ENCODE measurements at places on chromosomes 1 and 21.

DNA sequence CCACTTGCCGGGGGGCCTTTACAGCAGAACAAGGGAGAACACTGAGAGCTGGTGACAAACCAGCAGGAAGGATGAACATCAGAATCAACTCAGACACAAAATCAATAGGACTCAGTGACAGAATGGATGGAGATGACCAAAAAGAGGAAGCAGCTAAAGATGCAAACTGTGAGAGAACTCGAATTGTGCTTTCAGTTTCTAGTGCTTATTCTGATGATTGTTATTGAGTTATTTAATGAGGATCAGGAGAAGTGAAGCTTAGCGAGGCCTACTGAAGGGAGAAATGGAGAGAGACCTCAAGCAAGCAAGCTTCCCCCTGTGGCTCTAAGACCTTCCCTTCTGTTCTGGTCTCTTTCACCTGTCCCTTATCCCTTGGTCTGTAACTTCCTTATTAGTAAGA is 30.3 kb upstream of the TMEM125 start:
- DNase-seq: no peak

GRCh38 chr1:192943522-192943921 is 115.6 kb downstream of the UCHL5 start:
- no peak for DNase-seq

- no peak for DNase-seq
Observed at GRCh38 chr1:100394285-100394684, 42.0 kb downstream of the CDC14A start.

DNA sequence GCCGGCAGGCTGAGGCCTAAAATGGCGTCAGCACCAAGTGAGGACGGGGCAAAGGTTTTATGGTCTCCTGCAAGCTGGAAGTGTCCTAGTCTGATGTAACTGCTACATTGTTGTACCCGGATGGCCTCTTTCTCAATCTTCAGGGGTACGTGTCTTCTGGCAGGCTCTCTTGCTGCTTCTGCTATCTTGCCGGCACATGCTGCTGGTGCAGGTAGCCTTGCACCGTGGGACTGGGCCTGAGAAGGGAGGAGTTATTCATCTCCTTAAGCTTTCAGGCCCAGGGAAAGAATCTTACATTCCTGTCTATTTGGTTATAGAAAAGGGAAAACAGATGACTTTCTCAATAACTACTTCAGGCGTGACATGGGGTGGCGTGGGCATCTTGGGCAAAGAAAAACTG is 72.2 kb downstream of the ZNF678 start:
- no peak for DNase-seq

GRCh38 chr1:18211764-18212163 is 104.2 kb downstream of the IGSF21 start:
- DNase-seq: no peak

DNA sequence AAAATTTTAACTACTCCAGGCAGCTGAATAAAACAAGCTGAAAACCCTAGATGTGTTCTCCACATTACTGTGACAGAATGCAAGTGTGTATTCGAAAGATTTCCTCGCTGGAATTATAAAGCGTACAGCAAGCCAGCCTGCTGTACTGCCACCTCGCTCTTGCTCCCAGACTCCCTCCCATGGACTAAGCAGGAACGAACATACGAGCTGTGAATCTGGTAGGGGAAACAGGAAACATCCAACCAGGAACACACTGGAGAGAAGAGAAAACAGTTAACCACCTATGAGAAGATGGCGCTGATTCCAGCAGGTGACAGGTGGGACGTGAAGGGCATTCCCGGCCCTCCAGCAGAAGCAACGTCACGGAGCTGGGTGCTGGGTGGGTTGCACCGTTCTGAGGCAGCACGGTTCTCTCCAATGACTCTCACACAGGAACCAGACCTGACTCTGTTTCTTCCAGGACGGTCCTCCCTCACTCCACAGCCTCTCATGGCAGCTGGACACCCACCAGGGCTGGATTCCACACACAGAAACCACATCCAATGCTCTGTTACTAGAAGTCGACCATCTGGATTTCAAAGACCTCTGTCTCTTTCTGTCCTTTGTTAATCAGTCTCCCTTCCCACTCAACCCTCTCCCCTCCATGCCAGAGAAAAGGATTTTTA is 219.2 kb downstream of the RERE start:
- DNase-seq: peak; percentile 93

- DNase-seq: no peak
Observed at GRCh38 chr1:10947181-10947580, 65.3 kb upstream of the TARDBP start.

DNA sequence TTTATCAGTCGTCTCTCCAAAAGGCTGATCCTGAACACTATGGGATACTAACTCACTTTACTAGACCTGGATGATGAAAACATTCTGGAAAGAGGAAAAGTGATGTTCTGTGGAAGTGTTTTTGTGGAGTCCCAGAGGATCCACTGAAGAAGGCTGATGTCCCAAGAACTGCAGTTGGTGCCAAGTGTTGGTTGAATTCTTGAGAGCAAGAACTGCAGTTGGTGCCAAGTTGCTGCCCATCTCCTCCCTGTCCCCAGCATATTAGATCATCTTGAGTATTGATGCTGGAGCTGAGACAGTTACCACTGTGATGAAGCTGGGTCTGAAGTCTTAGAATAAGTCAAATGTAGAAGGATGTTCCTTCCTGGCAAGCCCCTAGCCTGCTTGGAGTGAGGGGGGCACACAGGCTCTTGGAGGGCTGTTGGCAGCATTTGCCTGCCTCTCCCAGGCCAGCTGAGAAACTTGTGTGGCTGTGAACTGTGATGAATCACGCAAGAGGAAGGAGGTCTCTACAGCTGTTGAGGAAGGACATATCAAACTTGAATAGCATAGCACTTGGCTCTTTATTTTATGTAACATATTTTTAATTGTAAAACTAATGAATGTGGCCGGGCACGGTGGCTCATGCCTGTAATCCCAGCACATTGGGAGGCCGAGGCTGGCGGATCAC is 48.1 kb downstream of the DNAJC6 start:
- no peak for DNase-seq

- no peak for DNase-seq
Observed at GRCh38 chr1:169121146-169121923, 14.8 kb downstream of the ATP1B1 start.

GRCh38 chr1:206945779-206946178 is 487 bp downstream of the PIGR start:
- no peak for DNase-seq

GRCh38 chr1:213684454-213684853 is 303.3 kb upstream of the PROX1 start:
- no peak for DNase-seq

- no peak for DNase-seq
Observed at GRCh38 chr21:32484706-32485380, 72.3 kb downstream of the EVA1C start.

GRCh38 chr21:14826630-14827029 is 238.2 kb downstream of the NRIP1 start:
- no peak for DNase-seq

- no peak for DNase-seq
Observed at GRCh38 chr1:59973719-59974118, 47.1 kb upstream of the CYP2J2 start.

GRCh38 chr1:36751525-36751924 is 268.8 kb upstream of the CSF3R start:
- DNase-seq: no peak

DNA sequence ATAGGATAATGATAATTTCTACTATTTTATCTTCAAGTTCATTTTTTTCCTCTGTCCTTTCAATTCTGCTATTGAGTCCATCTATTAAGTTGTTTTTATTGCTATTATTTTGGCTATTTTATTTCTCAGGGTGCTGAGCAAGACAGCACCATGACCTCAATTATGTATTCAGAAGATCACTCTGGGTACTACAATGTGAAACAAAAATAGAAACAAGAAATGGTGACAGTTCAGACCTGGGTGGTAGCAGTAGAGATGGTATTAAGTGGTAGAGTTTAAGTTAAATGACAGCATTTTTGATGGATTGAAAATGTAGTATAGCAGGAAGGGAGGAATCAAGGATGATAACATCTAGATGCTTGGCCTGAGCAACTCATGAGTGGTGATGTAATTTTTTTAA is 655.3 kb upstream of the PLXNA2 start:
- DNase-seq: no peak

DNA sequence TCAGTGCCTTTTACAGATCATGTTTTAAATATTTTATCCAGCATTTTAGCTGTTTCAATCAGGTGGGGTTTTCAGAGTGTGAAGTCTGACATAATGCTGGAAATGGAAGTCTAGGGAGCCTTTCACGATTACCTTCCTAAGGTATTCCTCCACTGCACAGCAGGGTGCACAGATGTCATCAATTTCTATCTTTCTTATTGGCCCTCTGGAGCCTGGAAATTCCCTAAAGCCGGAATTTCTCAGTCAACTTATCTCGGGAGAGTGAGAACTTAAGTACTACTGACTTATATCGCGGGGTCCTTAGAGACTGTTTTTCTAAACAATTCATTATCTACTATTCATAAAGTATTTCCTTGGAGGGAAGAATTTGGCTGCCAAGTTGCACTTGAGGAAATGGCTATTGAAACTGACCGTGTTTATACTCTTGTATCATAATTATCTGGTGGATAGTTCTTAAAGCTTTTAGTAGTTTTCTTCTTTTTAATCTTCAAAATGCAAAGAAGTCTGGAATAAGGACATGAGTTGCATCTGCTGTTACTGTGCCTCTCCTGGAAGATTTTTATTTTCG is 311.8 kb upstream of the B3GALT2 start:
- no peak for DNase-seq

DNA sequence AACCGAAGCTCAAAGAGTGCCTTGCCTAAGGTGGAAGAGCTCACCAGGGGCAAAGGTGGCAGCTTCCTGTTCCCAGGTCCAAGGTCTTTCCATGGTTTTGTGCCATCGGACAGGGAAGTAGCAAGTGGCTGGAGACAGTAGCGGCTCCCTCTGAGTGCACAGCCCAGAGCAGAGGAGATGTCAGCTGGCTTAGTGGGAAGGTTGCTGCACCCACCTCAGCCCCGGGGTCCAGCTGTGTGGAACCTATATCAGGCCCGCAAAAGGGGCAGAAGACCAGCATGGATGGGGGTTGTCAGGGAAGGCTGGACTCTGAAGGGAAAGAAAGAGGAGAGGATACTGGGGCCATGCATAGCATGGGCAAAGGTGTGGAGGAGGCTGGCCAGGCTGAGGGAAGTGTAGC is 6.8 kb downstream of the IKBKE start:
- DNase-seq: no peak

- no peak for DNase-seq
Observed at GRCh38 chr1:39139723-39140360, 64.7 kb upstream of the MACF1 start.

DNA sequence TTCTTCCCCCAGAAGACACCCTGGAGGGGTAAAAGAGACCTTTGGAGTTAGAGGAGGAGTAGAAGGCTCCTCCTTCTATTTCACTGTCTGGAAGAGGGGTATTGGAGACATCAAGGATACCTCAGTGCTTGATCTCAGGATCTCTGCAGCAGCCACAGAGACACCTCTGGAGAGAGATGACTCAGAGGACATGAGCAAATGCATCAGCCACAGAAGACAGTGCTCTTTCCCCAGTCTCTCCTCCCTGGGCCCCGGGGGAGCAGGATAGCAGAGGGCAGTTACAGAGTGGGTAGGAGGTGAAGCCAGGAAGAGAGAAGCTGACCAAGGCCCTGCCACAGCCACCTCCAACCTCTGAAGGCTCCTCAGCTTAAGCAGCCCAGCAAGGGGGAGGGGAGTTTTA is 15.3 kb upstream of the TEDDM1 start:
- DNase-seq: no peak

DNA sequence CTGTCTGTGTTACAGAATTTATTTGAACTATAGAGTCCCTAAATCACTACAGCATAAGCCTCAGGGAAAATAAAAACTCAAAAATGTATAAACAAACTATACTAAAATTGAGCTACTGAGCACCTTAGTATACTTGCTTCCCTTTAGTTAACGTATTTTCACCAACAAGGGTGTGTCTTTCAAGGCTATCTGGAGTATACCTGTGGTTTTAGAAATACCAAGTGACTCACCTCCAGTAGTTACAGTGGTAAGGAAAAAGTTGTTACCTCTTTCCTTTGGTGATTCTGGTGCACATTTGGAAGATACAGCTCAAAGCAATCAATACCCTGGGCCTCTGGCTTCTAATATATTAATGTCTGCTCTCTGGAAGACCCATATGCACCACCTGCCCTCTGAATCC is 68.0 kb upstream of the C1orf105 start:
- no peak for DNase-seq

DNA sequence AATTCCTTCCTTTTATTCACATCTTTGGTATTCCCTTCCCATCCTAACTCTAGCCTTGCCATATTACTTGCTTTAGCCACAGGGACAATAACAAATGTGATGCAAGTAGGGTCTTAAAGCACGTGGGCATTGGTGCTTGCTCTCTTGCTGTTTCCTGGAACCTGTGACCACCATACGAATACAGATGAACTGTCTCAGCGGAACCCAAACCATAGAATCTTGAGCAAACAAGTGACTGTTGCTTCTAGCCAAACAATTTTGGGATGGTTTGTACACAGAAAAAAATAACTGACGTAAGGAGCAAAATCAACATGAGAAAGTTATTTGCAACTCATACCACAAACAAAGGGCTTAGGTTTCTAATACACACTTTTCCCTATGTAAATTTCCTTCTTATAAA is 15.2 kb upstream of the VTCN1 start:
- no peak for DNase-seq

- peak; percentile 68 for DNase-seq
Observed at GRCh38 chr1:1540090-1540817, at the start of gene TMEM240. Gene TMEM240 (minus strand): TSS chr1:1540624. CDS start chr1:1540346, 278 bp downstream.

DNA sequence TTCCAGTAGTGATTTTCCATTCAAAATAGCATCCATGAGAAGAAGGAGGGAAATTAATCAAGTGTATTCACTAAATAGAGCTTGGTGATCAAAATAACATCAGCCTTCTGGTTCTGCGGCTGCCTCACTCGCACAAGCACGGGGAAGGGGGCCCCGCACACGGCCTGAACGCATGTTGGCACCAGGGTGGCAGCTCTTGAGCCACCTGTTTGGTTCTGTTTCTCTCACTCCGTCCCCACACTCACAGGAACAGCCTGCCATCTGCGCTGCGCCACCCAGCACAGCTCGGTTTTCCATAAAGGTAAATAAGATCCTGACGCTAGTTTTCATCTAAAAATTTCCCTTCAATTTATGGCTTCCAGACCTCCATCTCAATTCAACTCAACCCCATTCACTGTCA is 49.4 kb downstream of the TIAM1 start:
- no peak for DNase-seq

GRCh38 chr1:114369930-114370329 is 141.1 kb downstream of the TRIM33 start:
- DNase-seq: no peak

GRCh38 chr1:180247580-180247979 is 17.5 kb downstream of the LHX4 start:
- DNase-seq: no peak

- DNase-seq: no peak
Observed at GRCh38 chr1:59043796-59044195, 253.1 kb upstream of the FGGY start.

DNA sequence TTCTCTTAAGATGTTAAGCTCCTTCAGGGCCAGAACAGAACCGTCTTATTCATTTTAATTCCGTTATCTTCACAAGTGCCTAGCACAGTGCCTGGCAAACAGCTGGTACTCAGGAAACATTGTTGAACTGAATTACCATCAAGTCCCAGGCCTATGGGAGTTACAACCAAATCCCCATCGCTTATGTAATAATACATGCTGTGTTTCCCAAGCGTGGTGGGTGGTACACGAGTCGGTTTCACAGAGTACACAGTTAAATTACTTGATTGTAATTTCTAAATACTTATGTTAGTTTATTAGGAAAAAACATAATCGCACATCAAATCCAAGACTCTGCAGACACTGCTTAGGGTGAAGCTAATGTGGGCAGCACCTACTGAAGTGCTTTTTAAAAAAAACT is 1.0 kb downstream of the ANGEL2 start:
- DNase-seq: peak; percentile 7
